ENCODE measurements at places on chromosomes 5 and 9. TPM values are rescaled to one million over a fixed set of nuclear protein-coding genes. Genes with fewer than 3 reads are reported as not detected.

The FAXDC2 gene
- total RNA-seq: 5.0 TPM

The CDX1 gene
- not detected for total RNA-seq

The IFNA21 gene
- not detected for total RNA-seq

The LCN9 gene
- not detected for total RNA-seq

The SGTB gene
- 11.8 TPM for total RNA-seq

The CRB2 gene
- total RNA-seq: not detected

The GPX8 gene
- 46.2 TPM for total RNA-seq

The MSANTD3 gene
- 71.3 TPM for total RNA-seq

All from pulmonary artery endothelial cell (primary cell).